ENCODE measurements at places on chromosomes 3 and 15.

DNA sequence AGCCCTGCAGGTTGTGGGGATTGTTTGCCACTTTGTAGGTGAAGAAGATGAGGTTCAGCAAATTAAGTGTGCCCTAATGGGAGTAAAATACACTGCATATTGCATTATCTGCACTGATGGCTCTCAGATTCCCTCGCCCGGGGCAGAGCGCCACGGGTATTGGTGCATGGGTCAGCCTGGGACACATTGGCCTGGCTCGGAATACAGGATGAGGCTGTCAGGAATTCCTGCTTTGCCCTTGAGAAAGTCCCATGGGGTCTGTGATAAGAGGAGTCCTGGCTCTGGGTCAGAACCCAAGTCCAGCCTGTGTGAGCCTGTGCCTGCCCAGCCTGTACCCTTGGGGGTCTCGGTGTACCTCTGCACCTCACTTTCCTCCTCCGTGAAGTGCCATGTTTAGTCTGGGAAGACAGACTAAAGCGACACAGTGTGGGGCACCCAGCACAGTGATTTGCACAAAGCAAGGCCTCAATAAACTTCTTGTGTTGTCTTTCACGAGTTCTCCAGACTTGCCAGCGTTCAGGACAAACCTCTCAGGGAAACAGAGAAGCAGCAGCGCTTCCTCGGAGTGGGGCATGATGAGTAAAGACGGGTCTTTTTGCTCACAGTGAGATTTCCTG is 107.6 kb downstream of the LRRK1 start:
- peak; percentile 9 for DNase-seq

GRCh38 chr3:46710229-46710628 is 7.4 kb downstream of the PRSS50 start:
- DNase-seq, result no peak

GRCh38 chr3:62209101-62209500 is 164.2 kb downstream of the FEZF2 start:
- no peak for DNase-seq

GRCh38 chr3:151293127-151293526 is 14.8 kb upstream of the P2RY14 start:
- DNase-seq, result no peak

- DNase-seq, result no peak
These were observed 9.1 kb upstream of the CALML4 start for GRCh38 chr15:68213991-68214837.

DNA sequence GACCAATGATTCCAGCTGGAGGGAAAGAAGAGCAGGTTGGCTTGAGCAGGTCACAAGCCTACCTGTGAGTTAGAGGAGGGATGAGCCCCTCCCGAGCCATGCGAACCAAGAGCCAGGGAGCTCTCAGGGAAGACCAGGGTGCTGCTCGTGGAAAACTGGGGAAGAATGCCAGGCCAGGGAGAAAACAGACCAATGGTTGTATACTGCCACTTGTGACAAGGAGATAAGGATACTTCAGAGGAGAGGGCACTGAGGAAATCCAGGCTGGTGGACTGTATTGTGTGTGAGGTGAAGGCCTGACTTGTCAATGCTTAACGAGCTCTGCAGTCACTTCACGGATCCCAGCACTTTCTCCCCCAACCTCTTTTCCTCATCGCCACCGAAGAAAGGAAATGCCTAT is 177.7 kb downstream of the SSR3 start:
- no peak for DNase-seq

DNA sequence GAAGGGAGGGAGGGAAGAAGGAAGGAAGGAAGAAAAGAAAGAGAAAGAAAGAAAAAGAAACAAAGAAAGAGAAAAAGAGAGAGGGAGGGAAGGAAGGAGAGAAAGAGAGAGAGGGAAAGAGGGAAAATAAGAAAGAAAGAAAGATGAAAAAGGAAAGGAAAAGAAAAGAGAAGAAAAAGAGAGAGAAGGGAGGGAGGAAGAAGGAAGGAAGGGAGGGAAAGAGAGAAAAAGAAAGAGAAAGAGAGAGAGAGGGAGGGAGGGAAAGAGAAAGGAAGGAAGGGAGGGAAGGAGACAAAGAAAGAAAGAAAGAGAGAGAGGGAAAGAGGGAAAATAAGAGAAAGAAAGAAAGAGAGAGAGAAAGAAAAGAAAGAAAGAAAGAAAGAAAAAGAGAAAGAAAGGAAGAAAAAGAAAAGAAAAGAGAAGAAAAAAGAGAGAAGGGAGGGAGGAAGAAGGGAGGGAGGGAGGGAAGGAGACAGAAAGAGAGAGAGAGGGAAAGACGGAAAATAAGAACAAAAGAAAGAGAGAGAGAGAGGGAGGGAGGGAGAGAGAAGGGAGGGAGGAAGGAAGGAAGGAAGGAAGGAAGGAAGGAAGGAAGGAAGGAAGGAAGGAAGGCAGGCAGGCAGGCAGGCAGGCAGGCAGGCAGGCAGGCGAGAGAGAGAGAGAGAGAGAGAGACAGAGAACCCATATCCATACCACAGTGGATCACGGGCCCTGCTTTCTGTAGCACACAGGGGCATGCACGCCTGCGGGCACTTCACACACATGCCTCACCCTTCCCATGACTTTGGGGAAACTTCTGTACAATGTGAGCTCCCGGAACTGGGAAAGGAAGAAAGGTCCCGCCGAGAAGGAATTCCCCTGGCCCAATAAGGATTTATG is 52.5 kb downstream of the ADCY5 start:
- DNase-seq, result no peak

DNA sequence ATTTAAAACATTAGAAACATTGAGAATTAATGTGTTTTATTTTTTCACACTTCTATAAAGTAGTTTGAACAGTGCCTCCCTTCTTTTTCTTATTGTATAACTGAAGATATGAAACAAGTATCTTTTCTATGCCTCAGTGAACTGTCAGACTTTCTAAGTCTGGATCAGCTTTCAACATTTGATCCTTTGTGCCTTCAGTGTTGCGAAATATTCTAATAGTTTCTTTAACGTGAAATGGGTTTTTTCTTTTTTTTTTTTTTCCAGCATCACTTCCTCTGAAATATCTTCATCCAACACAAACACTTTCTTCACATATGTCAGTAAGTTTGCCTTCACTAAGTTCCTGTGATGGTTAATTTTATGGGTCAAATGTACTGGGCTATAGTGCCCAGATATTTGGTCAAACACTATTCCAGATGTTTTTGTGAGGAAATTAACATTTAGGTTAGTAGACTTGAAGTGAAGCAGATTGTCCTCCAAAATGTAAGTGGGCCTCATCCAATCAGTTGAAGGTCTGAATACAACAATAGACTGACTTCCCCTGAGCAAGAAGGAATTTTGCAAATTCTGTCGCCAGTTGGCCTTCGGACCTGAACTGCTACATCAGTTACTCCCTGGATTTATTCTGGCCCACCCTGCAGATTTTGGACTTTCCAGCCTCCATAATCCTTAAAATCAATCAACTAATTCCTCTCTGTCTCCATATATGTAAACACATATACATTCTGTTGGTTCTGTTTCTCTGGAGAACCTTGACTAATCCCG is 6.4 kb upstream of the CPOX start:
- no peak for DNase-seq

- no peak for DNase-seq
These were observed 42.6 kb upstream of the SEMA6D start for GRCh38 chr15:47674586-47675232.

DNA sequence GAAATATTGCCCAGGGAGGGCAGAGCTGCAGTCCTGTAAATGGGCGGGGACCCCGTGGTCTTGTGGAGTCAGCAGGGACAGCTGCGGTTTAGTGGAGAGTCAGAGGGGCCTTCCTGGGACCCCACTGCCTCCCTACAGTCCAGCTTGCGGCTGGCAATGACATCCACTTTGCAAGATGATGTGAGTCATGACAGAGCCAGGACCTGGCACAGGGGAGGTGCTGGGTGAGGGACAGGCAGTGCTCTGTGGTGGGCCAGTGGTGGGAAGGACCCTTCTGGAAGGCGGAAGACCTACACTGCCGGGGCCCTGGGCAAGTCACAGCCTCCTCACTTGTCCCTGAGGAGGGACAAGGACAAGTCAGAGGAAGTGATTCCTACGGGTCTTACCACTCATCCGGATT is 17.8 kb downstream of the APBA2 start:
- DNase-seq, result no peak

GRCh38 chr3:18679238-18679637 is 254.1 kb upstream of the SATB1 start:
- DNase-seq, result peak; percentile 66

GRCh38 chr3:98588065-98588464 is 5.3 kb downstream of the CPOX start:
- DNase-seq, result no peak

DNA sequence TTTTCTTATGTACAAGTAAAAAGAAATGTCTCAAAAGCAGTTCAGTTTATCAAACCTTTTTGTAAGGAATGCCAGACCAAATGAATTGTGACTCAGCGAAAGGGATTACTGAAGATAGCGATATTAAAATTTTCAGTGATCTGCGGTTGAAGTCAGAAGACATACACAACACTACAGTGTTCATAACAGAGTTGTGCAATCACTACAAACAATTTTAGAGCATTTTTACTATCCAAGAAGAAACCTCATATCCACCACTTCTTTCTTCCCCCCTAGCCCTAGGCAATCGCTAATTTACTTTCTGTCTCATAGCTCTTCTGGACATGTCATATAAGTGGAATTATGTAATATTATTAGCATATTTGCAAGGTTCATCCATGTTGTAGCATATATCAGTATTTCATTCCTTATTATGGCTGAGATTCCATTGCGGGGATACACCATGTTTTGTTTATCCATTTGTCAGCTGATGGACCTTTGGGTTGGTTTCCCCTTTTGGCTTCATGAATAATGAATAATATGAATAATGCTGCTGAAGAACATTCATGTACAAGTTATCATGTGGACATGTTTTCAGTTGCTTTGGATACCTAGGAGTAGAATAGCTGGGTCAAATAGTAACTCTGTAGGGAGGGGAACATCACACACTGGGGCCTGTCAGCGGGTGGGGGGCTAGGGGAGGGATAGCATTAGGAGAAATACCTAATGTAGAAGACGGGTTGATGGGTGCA is 23.6 kb upstream of the ALPK3 start:
- DNase-seq, result no peak

GRCh38 chr15:98855815-98856531 is 151.6 kb downstream of the PGPEP1L start:
- no peak for DNase-seq

- no peak for DNase-seq
These were observed 24.5 kb downstream of the BTLA start for GRCh38 chr3:112474796-112475195.

GRCh38 chr15:48373821-48374451 is 42.7 kb downstream of the DUT start:
- DNase-seq, result no peak

GRCh38 chr3:136078421-136079364 is 113.2 kb downstream of the PPP2R3A start:
- DNase-seq, result no peak

GRCh38 chr3:138019281-138020069 is 9.5 kb downstream of the CLDN18 start:
- no peak for DNase-seq

- DNase-seq, result no peak
These were observed 180.0 kb upstream of the TGFBR2 start for GRCh38 chr3:30426293-30426993.

GRCh38 chr15:40937762-40938535 is 8.8 kb downstream of the DLL4 start:
- no peak for DNase-seq

- DNase-seq, result no peak
These were observed 350.5 kb upstream of the ICE2 start for GRCh38 chr15:60829416-60829815.

- DNase-seq, result no peak
These were observed 2.0 kb downstream of the ACAN start for GRCh38 chr15:88805031-88805780.

- no peak for DNase-seq
These were observed 657.3 kb upstream of the KCNMB2 start for GRCh38 chr3:177878957-177879356.

DNA sequence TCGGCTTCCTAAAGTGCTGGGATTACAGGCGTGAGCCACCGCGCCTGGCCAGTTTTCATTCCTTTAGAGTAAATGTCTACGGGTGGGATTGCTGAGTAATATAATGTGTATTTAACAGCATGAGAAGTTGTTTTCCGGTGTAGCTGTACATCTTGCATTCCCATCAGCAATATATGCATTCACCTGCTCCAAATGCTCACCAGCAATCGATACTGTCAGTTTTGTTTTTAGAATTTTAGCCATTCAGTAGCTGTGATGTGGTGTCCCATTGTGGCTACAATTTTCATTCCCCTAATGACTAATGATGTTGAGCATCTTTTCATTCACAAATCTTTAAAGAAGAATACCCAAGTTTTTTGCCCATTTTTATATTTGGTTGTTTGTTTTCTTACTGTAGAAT is 134.8 kb upstream of the RGMA start:
- no peak for DNase-seq

DNA sequence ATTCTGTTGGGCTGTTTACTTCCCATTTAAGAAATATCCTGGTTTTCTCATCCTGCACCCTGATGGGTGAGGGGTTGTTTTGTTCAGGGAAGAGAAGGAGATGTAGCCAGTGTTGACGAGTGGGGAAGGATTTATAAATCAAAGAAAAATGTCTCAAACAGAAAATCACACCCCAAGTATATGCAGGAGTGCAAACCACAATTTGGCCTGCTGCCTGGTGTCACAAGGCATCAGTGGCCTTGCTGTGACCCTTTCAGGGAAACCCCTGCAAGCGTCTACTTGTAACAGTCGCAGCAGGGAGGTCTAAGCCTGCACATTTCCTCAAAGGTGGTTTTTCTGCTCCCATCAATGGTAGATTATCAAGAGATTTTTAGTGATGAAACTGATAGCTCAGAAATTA is 132.6 kb upstream of the LRRN1 start:
- DNase-seq, result no peak

GRCh38 chr3:174633342-174633741 is 225.8 kb upstream of the NAALADL2 start:
- no peak for DNase-seq

- DNase-seq, result no peak
These were observed 100.8 kb downstream of the CPN2 start for GRCh38 chr3:194250098-194251002.

Measured in activated CD8-positive, alpha-beta T cell treated with anti-CD3 and anti-CD28 coated beads, Interleukin-2, amount 10 ng/mL, durations not matched to agents 7 days and 5 days (primary cell).